Head of caudate nucleus (tissue), 42 donors: ENCODE measurements at places on chromosomes 1 and 21.

- DNase-seq = no peak
Measured at GRCh38 chr1:201192261-201192788, 1.7 kb downstream of the IGFN1 start.

GRCh38 chr1:112507921-112508277 is 866 bp upstream of the WNT2B start:
- peak; percentile 68 for DNase-seq

DNA sequence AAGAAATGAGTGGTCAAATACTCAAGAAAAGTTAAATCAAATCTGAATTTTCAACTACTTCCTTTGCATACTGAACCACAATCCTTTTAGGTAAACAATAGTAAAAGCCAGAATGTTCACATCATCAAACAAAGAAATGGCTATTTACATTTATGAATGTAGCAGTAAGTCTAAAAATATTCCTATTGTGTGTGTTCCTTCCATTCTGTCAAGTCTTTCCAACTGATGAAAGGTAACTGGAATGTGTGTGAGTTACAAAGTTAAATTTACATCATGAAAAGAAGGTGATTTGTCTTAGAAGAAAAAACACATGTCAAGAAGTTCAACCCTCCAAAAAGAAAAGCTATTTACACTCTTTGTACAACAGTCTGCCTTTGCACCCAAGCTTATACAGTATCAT is 203.1 kb downstream of the SIPA1L2 start:
- DNase-seq = no peak

- DNase-seq = no peak
Measured at GRCh38 chr1:247337250-247337746, 5.6 kb upstream of the ZNF496 start.

DNA sequence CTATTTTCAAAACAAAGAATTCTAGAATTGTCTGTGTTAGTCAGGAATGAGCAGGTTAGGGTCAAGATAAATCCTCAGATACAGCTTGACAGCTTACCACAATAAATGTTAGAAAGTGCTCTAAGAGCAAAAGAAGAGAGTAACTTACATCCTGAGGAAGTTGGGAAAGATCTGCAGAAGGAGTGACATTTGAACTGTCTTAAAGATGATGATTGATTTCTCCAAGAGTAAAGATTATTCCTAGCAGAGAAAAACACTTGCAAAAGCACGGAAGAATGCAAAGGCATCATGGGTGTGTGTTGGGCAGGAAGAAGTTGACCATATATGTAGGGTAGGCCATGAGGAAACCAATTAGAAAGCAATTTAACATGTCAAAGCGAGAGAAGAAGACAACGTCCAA is 175.4 kb downstream of the LRRC7 start:
- no peak for DNase-seq

DNA sequence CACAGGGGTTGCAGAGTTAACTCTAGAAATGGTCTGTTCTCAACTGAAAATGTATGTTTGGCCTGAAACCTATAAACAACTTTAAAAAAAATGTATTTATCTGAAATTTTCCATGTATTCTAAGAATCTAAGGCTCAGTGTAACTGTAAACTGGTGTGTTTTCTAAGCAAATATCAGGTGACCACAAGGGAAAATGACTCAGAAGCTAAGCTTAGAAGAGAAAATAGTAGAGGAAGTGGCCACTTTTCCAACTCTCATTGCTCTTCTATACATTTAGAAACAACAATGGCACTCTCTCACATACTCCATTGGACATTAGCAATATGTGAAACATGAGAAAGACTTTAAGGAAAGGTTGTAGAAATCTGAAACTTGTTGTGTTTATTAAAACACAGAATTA is 7.5 kb downstream of the TNFSF18 start:
- DNase-seq = no peak

DNA sequence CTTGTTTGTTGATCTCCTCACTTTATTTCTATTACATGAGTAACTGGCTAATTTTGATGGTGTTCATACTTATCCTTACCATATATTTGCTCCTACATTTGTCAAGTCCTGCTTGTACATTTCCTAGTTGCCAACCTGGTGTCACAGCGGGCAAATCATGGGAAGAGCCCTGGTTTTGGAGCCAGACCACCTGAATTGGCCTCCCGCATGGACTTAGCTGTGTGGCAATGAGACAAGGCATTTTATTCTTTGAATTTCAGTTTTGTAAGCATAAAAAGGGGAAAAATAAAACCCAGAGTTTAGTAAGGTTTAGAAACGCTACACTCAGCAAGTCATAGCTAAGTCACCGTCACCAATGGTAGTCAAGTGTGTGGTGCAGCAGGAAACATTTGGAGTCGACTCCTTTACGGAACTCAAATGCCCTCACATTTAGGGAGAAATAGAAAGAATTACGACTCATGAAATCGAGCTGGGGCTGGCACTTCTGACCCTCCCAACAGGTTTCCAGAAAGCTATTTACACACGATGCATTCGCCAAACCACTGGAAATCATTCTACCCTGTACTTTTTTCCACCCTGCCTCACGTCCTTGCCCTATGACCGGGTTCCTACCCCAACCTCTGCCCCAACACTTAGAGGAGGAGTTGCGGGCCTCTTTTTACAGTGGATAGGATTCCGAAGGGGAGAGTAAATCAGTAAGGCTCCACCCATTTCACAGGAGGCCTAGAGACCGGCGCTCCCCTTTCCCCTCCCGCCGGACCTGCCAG is 492 bp upstream of the PGM1 start:
- DNase-seq = no peak

GRCh38 chr1:53585565-53585964 is 126.4 kb downstream of the DMRTB1 start:
- no peak for DNase-seq

DNA sequence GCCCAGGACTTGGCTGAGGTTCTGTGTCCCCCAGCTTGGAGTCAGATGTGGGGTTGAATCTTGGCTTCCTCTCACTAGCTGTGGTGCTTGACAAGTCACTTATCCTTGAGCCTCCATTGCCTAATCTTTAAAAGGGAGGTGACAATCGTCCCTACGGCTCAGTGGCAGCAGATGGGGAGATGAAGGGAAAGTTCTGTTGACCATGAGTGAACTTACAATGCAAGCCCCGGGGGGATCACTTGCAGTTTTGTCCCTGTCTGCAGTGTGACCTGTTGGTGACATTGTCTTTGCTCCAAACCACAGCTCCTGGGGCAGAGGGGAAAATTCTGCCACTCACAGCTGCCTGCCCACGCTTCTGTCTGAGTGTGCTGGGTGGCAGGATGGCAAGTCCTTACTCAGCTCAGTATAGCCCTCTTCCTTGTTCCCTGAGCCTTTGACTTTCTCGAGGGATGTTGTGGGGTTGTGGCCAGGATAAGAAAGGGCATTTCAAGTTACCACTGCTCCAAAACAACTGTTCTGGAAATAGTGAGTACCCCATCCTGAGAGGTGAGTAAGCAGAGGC is 1.7 kb downstream of the PCSK9 start:
- DNase-seq = no peak

GRCh38 chr1:98979463-98979862 is 25.2 kb downstream of the PLPPR5 start:
- no peak for DNase-seq

DNA sequence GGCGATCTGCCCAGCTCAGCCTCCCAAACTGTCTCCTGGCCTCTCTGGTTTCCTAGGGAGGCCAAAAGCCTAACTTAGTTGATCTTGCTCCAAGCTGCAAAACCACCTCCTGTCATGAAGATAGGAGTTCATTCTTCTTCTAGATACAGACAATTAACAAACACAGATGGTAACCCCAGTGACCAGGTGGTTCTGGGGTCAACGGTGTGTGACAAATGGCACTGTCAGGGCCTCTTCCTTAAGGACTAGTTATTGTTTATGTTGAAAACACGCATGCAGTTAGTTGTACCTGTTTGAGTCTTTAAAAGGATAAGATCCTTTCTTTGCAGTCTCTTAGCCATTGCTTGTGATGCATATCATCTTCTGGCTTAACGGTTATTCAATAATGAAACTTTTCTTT is 4.6 kb upstream of the UMODL1 start:
- DNase-seq = no peak

- no peak for DNase-seq
Measured at GRCh38 chr1:64743954-64744491, 852 bp upstream of the RAVER2 start.

GRCh38 chr1:178825167-178825566 is 45.7 kb downstream of the ANGPTL1 start:
- no peak for DNase-seq

DNA sequence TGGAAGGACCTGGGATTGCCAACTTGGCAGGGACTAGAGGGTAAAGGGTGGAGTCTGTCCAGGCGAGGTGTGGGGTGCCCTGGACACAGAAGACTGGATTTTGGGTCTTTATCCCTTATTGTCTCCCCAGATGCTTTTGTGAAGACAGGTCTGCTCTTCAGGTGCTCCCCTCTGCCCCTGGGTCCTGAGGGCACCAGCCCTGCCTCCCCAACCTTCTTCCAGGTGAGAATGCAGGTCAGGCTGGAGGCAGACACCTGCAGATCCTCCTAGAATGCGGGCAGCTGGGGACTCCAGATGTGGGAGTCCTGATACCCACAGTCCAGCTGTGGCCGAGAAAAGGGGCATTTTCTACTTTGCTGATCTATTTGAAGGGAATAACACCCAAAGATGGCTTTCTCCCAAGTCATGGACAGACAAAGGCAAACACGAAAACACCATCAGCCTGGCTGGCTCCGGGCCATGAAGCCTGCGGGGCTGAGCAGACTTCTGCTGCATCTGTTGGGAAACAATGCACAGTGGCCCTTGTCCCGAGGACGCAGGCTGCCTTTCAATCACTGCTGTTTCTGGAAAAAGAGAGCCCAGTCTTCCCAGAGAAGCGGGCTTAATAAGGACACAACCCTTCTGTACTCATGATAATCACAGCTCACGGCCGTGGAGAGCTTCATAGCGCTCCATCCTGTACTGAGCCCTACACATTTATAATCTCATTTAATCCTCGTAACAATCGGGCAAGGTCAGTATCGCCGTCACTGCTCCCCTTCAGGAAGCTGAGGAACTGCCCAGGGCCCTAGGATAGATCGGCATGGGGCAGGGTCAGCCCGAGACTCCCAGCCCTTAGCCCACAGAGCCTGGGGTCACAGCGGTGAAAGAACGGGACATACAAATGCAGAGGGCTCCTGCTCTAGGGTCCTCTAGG is 62.0 kb upstream of the ABCG1 start:
- DNase-seq = peak; percentile 95

- DNase-seq = no peak
Measured at GRCh38 chr1:179807291-179807690, 64.2 kb downstream of the FAM163A start.

DNA sequence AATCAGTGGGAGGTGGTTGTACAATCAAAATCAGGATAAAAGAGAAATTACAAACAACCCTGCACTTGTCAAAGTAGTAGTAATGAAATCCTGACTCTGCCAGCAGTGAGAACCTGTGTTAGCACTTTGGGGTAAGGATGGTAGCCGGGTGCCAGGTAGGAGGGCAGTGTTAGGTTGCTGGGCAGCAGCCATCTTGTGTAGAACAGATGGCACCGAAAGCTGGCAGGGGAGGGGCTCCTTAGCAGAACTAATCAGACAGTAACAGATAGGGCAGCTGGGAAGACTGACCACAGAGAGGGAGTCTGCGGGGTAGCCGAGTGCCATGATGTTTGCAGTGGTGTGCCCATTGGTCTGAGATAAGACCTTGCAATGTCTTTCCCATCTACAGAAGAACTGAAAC is 137.3 kb downstream of the SDCCAG8 start:
- no peak for DNase-seq

DNA sequence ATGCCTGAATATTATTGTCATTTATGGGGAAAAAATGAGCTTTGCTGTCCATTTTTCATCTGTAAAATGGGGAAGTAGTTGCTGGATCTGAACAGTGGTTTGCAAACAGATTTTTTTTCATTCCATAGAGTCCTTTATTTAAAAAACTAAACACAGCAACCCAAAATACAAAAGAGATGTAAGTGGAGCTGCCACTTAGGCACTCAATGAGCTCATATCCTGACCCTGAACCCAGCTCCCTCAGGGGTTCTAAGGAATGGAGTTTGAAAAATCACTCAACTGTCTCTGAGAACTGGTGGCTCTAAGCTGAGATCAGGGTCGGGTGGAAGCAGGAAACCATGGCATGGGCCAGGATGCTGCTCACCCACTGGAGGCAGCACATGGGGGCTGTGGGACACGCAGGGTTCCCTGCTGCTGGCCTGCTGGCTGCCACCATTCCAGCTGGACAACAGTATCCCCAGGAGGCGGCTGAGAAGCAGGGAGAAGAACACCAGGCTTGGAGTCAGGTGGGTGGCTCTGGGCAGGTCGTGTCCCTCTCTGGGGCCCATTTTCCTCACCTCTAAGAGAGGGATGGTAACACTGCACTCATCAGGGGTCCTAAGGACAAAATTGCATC is 9.6 kb upstream of the ECE1 start:
- no peak for DNase-seq

- DNase-seq = no peak
Measured at GRCh38 chr1:185864331-185864730, 130.1 kb downstream of the HMCN1 start.

DNA sequence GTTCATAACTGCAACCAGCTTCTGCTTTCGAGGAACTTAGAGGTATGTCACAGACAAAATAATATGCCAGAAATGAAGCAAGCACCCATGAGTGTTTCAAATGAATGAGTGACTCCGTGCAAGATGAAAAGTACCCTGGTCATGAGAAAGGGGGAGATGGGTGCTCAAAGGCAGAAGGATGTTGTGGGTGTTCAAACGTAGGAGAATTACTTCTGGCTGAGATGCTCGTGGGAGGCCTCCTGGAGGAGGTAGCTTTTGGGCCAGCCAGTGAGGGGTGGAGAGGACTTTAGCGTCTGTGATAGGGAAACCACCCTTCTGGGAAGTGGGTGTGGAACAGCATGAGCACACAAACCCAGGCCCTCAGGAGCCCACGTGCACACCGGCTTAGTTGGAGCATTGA is 113.8 kb downstream of the SYF2 start:
- no peak for DNase-seq

DNA sequence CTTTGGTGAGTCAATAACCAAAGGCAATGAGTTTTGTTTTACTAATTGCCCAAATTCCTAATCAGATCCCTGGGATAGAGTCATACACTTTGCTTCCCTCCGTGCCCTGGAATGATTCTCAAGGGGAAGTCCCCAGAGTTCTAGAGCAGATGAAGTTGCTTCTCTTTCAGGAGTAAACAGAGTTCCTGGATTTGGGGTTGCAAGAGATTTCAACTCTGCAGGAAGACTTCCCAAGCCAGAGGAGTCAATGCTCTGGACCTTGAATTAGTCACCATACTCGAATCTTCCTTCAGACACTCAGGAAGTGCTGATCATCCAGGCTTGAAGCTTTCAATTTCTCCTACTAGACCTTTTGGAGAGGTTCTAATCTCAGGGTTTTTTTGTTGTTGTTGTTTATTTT is 39.6 kb downstream of the FCER1A start:
- no peak for DNase-seq

GRCh38 chr1:192916021-192916420 is 107.2 kb downstream of the RGS2 start:
- DNase-seq = no peak
